NCI-H2081 treated with DMSO at 0.1 percent for 48 hours (cell line): ENCODE measurements at places on chromosomes 7 and 10.
A peak's percentile ranks its signal among the peaks of the same experiment; 100 is the strongest.

DNA sequence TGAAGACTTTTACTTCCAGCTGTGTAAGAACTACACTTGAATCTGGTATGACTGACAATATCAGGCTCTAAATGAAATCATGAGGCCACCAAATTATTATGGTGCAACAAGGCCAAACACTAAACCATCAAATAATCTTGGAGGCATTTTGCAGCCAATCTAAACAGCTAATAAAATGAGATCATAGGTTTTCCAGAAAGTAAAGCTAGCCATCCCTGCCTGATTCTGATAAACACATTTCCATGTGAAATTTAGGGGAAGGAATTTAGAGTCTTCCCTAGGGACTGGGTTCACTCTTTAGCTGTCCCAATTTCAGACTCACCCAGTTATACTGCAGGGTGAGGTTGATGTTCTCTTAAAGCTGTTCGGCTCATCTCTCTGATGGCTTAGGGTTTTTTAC, 190.3 kb upstream of the TMEM196 start:
- DNase-seq = no peak

DNA sequence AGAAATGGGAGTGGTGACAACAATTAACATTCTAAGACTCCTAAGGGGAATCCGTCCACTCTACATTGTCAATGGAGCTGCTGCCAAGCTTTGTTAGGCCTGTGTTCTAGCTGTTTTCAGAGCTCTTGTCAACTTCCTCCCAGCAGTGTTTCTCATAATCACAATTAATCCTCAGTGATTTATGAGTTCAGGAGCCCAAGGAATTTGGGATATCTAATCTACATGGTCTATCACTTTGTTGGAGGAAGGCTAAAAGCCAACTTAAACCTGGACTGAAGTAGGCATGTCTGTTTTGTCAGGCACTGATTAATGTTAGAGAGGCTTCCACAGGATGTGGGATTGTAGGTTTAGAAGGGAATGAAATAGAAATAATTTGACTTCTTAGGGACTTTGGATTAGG, 10.2 kb upstream of the OR2F2 start:
- DNase-seq = no peak

DNA sequence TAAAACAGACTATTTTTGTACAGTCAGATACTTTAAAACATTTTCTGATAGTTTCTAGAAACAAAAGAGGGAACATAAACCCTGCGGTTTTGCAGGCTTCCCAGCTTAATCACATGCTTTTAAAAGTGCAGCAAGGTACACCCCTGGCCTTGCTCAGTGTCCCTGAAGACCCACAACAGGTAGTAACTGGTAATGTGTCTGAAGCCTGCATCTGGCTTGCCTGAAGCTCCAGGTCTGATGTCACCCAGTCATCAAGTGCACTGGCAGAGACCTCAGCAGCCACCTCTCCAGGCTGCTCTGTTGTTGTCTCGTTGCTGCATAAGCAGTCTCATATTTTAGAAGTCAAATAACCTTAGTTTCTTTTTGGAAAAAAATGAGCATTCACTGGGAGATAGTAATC, 376.1 kb upstream of the MTPN start:
- DNase-seq = no peak

DNA sequence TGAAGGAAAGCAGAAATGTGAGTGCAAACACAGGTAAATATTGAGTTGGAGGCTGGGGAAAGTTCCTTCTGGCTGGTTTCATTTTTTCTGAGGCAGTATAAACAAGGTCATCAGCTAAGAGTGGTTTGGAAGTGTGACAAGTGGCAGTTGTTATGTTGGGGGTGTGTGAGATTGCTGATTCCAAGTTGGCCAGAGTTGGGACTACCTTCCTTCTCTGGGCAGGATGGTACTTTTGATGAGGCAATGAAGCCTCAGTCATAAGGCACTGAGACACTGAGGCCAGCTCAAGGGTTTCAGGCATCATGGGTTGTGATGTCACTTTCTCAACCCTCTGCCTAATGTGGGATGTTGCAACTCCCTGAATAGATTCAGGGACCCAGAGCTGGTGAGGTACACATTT, 8.2 kb upstream of the PTTG1IP2 start:
- DNase-seq = no peak

DNA sequence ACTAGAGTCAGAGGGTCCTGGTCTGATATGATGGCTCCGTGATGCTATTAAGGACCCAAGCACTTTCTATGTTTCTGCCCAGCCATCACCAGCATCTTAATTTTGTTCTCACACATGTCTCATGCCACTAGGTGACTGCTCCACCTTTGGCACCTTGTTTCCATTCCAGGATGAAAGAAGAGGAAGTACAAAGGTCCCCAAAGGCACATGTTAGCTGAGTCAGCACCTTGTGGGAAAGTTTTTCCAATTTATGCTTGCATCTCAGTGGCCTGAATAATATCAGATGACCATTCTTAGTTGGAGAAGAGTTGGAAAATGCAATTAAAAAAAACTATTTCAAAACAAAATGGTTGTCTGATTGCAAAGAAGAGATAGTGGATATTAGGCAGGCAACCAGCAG, 341.0 kb upstream of the NPSR1 start:
- DNase-seq = no peak

GRCh38 chr7:150876817-150877526, 24.7 kb downstream of the AOC1 start:
- DNase-seq = peak; percentile 74

- no peak for DNase-seq
Observed at GRCh38 chr7:102285540-102286236, 980 bp upstream of the SH2B2 start.

GRCh38 chr7:50312250-50313162, 8.0 kb downstream of the IKZF1 start:
- no peak for DNase-seq

DNA sequence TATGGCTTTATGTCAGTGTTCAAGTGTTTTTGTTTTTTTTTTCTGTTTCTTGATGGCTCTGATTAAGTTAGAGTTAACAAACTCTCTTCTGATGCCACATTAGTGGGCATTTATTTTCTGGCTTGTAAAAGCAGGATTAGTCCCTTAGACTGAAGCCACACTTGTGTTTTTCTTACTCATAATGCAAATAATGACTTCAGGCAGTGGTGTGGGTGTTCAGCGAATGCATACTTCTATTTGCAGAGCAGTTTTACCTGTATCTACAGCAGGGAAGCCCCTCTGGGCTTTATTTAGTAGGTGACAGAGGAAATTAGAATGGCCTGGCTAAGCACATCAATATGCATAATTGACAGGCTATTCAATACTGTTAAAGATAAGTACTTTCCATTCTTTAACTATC, 79.9 kb downstream of the CNNM2 start:
- no peak for DNase-seq

GRCh38 chr10:72615970-72616369, 9.9 kb downstream of the MICU1 start:
- no peak for DNase-seq

GRCh38 chr10:85430991-85431390, 935.6 kb downstream of the GRID1 start:
- DNase-seq = no peak

DNA sequence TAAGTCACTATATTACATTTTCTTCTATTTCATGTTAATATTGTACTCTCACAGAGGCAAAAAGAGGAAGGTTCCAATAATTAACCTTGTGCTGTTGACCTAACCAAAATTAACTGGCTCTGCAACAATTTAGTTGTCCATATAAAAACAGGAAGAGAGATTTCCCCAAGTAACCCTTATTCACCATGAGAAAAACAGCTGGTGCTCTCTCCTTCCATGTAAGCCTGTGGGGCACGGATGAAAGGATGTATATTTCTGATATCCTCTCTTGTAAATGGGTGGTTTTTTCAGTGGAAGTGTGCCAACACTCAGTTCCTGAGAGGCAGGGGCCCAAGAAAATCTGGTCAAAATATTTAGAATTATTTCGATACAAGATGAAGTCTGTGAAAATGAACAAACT, 358.1 kb downstream of the CRPPA start:
- DNase-seq = no peak

DNA sequence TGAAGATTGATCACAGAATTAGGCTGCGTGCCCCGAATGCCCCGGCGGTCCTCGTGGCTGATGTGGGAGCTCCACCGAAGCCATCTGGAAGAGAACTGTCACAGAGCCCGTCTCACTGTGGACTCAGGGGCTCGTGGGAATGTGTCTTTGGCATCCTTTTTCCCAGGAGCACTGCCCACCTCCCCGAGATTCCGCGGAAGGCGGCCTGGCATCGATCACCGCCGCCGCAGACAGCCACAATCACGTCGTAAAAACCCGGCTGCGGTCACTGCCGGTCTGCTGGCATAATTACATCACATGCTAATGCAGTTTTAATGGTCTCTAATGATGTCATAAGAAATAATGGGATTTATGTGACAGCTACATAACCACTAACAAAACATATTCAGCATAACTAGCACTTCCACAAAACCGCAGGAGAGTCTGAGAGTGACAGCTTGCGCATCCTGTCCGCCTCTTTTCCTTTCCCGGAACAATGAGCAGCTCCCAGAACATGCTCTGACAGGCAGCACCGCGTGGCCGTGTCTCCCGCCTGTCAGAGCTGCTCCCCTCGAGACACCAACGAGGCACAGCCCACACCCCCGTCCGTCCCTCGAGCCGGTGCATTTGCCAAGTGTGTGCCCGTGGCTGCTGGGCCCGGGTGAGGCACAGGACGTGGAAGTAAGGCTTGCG, 490.0 kb downstream of the PTPRN2 start:
- DNase-seq = no peak

GRCh38 chr10:132202070-132202970, 15.6 kb downstream of the DPYSL4 start:
- DNase-seq = no peak

DNA sequence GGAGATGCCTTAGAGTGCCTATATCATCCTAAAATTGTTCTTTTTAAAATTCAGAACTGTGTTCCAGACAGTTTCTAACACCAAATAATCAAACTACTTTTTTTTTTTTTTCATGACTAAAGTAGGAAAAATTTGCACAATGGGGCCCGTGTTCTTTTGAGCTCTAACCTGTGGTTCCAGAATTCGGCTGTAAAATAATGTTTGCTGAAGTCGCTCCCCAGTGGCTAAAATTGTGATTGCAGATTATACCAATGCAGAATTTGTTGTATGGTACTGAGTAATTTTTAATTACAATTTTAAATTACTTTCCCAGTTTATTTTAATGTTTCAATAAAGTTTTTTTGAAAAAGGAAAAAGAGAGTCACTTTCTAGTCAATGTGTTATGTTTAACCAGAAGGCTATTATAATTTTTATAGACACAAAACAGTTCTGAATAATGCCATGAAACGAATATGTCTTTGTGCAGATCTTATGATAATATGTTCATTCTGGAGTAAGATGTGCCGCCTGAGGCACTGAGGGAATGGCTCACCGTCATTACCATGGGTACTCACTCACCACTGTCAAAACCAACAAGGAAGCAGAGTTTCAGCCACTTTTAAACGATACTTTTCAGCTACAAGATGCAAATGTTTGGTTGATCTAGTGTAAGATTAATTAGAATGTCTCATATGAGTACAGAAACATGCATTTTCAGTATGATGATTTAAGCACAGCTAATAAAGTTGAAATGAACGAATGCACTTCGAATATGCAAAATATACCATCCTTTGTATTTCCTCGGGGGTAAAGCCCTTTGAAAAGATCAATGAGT, 173.6 kb downstream of the PRKCQ start:
- DNase-seq = no peak

DNA sequence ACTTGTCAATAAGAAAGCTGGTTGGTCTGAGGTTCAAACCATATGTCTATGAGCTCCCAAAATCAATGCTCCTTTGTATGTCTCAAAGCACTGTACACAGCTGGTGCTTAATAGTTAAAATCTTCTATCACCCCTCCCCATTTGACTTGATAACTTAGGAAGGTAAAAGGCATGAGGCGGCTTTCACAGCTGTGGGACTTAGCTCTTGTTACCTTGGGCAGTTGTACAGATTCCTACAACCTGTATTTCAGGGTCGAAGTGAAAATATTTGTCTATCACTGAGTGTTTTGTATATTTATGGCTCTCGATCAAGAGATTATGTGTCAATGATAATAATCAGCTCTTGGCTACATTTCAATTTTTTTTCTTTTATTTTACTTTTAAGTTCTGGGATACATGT, 992 bp upstream of the KIFBP start:
- DNase-seq = no peak

GRCh38 chr7:115679976-115680375, 350.6 kb downstream of the TFEC start:
- no peak for DNase-seq

GRCh38 chr7:37921876-37922275, 1.4 kb downstream of the EPDR1 start:
- no peak for DNase-seq

- DNase-seq = no peak
Observed at GRCh38 chr7:14682910-14683465, 219.6 kb downstream of the DGKB start.

GRCh38 chr10:32149252-32149955, 93.2 kb upstream of the KIF5B start:
- no peak for DNase-seq

- DNase-seq = no peak
Observed at GRCh38 chr7:124792696-124793095, 27.1 kb upstream of the GPR37 start.

DNA sequence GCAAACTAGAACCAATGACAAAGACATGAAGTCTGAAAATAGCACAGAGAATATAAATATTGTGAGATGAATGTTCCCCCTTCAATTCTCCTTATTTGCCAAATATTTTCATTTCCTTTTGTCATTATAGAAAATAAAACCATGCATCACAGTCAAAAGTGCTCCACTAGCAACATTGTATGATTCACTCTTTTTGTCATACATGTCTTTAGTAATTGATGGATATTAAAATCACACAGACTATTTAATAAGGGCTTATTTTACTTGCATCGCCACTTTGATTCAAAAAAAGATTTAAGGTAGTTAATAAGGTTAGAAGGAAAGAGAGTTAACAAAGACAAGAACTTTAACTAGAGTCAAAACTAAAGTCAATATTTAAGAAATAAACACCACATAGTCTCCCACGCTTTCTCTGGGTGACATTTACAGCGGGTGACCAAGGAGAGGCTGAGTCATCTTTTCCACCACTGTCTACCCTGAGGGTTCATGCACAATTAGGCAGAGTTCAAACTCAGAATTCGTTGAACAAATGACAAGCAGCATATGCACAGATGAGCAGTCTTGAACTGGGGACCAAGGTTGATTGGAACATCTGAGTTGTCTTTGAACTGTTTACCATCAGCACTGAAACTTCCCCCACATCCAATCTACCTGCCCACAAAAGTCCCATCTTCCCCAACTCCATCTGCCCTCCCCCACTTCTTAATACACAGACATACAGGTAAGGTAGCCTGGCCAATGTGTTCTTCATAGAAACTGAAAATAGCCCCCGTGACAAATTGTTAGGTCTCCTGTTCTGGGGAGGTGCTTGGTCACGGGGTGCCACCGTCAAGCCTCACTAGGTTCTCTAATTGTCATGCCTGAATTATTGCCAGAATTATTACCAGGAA, 42.5 kb downstream of the C7orf25 start:
- DNase-seq = no peak

DNA sequence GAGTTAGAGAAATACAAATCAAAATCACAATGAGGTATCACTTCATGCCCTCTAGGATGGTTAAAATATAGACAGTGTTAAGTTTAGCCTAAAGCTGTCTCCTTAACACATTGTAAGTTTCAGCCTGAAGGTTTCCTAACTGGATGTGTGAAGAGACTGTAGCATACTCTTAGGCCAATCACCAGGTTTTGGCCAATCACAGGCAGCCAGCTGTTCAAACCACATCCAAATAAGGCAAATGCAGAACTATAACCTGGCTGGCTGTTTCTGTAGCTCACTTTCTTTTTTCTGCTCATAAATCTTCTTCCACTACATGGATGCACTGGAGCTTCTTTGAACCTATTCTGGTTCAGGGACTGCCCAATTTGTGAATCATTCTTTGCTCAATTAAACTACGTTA, 19.7 kb downstream of the ESYT2 start:
- DNase-seq = no peak
